Aorta (tissue), 5 donors: ENCODE measurements at places on chromosomes 4 and X. TPM values are rescaled to one million over a fixed set of nuclear protein-coding genes. Genes with fewer than 3 reads are reported as not detected.

DNA sequence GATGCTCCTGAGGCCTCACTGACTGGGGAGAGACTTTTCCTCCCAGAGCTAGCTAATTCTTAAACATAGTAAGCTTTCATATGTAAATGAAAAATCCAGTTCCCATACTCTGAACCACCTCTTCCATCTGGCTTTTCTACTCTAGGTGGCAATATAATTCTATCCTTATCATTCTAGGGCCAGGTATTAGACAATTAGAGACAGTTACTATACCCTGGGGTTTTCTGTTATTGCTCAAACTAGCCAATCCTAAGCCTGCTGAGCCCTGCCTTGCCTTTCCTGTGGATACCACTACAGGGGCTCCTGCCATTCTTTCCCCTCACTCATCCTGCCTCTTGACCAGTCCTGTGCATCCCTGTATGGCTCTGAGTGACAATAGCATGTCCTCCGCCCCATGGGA lies 552.0 kb downstream of the STIM2 start:
- no peaks in the 10 kb centered on the region for H3K4me1 ChIP-seq
- H3K36me3 ChIP-seq = no peaks in the 10 kb centered on the region
- peaks cover 2% of the 10 kb centered on the region for H3K27me3 ChIP-seq
- no peak overlapping the region for H3K4me3 ChIP-seq

DNA sequence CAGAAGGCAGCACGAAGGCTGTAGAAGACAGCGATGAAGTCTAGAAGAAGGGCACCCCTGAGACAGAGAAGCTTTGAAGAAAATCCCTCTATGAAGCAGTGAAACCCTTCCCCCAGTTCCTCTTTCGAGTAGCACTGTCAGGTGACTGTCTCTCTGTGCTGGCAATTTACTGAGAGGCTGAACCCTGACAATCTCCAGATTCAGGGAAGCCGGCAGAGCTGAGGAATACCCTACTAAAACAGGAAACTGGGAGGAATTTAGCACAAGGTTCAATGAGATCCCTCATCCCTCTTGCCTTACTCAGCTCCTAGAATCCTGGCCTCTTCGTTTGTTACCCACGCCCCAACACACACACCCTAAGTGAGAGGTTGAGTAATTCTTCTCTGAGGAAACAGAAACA lies 239.7 kb upstream of the NOCT start:
- H3K4me1 ChIP-seq = no peaks in the 10 kb centered on the region
- H3K27ac ChIP-seq = no peak overlapping the region
- no peaks in the 10 kb centered on the region for H3K36me3 ChIP-seq
- no peak overlapping the region for H3K4me3 ChIP-seq
- DNase-seq = no peak

RNF128 gene
- total RNA-seq = not detected

DNA sequence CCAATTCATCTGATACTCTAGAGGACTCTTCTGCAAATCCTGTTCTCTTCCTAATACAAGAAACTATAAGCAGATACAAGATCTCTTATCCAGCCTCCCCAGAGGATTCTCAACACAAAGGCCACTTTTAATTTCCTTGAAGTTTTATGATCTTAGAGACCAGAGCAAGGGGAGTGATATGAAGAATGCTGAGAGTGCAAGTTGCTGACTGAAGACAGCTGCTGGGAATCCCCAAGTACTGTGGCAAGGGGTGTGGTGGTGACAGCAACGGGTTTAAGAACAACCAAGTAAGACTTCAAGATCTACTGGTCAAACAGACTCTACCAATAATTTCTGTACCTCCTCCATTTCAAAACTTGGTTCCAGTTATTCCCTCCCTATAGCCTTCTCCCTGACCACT lies 7.0 kb downstream of the AMMECR1 start:
- H3K27me3 ChIP-seq = no peaks in the 10 kb centered on the region
- DNase-seq = no peak
- H3K27ac ChIP-seq = no peak overlapping the region
- H3K4me3 ChIP-seq = no peak overlapping the region

CPLX1 gene
- 5.2 TPM for total RNA-seq

- peaks cover 4% of the 10 kb centered on the region for H3K4me1 ChIP-seq
- no peaks in the 10 kb centered on the region for H3K27me3 ChIP-seq
- H3K36me3 ChIP-seq = no peaks in the 10 kb centered on the region
- no peak for DNase-seq
- no peak overlapping the region for H3K27ac ChIP-seq
Measured at GRCh38 chr4:102563000-102563399, 61.8 kb downstream of the NFKB1 start.

GRCh38 chr4:110310795-110311194 lies 112.4 kb upstream of the ELOVL6 start:
- no peaks in the 10 kb centered on the region for H3K36me3 ChIP-seq
- no peak overlapping the region for H3K27ac ChIP-seq
- H3K4me3 ChIP-seq = no peak overlapping the region
- no peaks in the 10 kb centered on the region for H3K4me1 ChIP-seq
- no peak for DNase-seq

SFRP2 gene
- 1,198 TPM for total RNA-seq

GRCh38 chr4:10727140-10727880 lies 42.7 kb upstream of the CLNK start:
- H3K4me1 ChIP-seq = no peaks in the 10 kb centered on the region
- H3K27ac ChIP-seq = no peak overlapping the region
- no peaks in the 10 kb centered on the region for H3K36me3 ChIP-seq

DNA sequence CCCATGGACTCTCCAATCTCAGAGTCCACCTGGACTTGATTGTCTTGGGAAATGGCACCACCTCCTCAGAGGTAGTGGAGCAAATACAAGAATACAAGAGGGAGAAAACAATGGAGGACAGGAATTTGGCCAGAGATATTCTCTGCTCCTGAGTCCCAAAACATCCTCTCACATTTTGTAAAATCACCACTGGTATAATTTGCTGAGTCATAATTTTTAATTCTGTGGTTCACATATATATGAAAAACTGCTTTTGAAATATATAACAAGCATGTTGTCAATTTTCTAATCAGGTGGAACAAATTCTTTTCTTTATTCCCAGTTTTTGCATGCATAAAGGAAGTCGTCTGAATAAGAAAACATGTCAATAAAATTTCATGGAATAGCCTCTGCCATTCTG lies 356.1 kb downstream of the AFF2 start:
- no peak overlapping the region for H3K4me3 ChIP-seq
- H3K27me3 ChIP-seq = no peaks in the 10 kb centered on the region
- no peak for DNase-seq
- no peak overlapping the region for H3K27ac ChIP-seq
- H3K4me1 ChIP-seq = no peaks in the 10 kb centered on the region

DNA sequence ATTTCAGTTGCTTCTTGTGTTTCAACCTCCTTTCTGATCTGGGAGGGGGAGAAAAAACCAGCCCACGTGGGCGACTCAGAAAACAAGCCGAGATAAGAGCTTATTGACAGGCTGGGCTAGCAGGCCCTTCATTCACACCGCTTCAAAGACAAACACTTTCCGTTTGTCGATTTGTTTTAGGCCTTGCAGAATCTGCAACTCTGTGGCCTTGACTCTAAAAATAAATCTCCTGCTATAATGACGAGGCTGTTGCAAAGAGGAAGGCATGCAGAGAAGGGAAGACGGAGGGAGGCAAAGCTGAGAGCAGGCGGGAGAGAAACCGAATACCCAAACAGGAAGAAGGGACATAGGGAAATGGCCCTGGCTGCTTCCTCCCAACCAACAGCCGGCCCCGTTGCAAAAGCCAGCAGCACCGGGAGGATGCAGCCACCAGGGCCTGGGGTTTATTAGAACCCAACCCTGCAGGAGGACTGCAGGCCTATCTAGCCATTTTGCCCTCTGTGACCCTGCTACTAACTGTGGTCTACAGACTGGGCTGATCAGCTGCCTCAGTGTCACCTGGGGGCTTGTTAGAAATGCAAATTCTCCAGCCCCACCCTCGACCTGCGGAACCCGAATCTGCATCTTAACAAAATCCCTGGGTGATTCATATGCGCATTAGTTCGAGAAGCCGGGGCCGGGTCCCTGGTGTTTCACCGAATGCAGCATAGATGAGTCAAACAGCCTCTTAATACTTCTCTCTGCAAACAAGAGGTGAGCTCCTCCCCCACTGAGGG lies 325.5 kb downstream of the BCOR start:
- DNase-seq = no peak
- no peaks in the 10 kb centered on the region for H3K27me3 ChIP-seq
- H3K4me1 ChIP-seq = no peaks in the 10 kb centered on the region
